Memory B cell (primary cell): ENCODE measurements at places on chromosomes 5 and 9.

DNA sequence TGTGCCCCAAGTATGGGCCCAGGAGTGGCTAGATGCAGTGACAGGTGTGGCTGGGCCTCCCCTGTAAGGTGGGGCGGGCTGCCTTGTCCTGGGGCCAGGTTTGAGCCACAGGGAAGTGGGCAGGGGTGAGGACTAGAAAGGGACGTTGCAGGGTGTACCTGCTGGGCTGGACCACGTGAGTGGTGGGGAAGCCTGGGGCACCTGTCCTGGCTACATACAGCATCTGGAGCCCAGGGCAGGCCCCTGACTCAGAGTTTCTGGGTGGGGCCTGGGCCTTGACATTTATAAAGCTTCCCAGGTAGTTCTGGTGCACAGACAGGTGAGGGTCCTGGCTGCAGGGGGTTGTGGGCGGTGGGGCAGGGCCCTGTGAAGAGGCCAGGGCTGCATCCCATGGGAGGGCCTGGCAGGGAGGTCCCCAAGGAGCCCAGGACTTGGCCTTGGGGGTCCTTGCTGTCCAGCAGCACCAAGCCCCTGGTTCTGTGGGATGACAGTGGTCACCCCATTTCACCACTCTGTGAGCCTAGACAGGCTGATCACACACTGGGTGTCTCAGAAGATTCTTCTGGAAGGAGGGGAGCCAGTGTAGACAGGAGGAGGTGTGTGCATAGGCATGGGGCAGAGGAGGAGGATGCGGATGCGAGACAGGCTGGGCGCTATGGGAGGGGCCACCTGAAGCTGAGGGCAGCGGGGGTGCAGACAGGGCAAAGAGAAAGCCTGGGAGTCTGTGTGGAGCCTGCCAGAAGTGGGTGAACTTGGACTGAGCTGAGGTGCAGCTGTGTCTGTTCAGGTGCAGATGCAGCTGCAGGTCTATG is 94.0 kb downstream of the PHF2 start:
- DNase-seq: no peak
- peak overlapping the region; percentile 29 for H3K27ac ChIP-seq
- H3K4me1 ChIP-seq: peaks cover 9% of the 10 kb centered on the region
- H3K4me3 ChIP-seq: no peak overlapping the region
- H3K36me3 ChIP-seq: peaks cover 25% of the 10 kb centered on the region

DNA sequence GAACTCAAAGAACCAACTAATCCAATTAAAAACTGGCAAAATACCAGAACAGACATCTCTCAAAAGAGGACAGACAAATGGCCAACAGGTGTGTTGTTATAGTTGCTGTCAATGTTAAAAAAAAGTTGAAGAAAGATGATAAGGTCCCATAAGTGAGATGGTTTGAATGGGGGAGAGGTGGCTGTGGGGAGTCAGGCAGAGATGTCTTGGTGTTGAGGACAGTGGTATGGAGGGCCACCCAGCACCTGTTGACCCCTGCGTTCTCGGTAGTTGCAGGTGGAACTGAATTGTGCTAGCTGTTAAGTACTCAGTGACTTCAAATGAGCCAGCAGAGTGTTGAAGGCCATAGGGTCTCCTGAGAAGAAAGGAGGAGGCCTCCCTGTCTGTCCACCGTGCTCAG is 55.9 kb upstream of the PITX1 start:
- H3K36me3 ChIP-seq: peaks cover 2% of the 10 kb centered on the region
- peaks cover 15% of the 10 kb centered on the region for H3K27me3 ChIP-seq
- DNase-seq: no peak
- no peak overlapping the region for H3K27ac ChIP-seq
- peaks cover 5% of the 10 kb centered on the region for H3K4me1 ChIP-seq

- peak overlapping the region; percentile 46 for H3K27ac ChIP-seq
- no peak overlapping the region for H3K4me3 ChIP-seq
Measured at GRCh38 chr5:156396830-156397081, 69.8 kb downstream of the SGCD start.

GRCh38 chr9:83649515-83649914 is 26.6 kb downstream of the IDNK start:
- DNase-seq: no peak
- H3K27ac ChIP-seq: no peak overlapping the region
- peaks cover 12% of the 10 kb centered on the region for H3K4me1 ChIP-seq
- peaks cover 21% of the 10 kb centered on the region for H3K36me3 ChIP-seq

- no peaks in the 10 kb centered on the region for H3K4me1 ChIP-seq
- no peak for DNase-seq
- H3K27ac ChIP-seq: no peak overlapping the region
Measured at GRCh38 chr9:112404508-112404932, 24.6 kb downstream of the HSDL2 start.

DNA sequence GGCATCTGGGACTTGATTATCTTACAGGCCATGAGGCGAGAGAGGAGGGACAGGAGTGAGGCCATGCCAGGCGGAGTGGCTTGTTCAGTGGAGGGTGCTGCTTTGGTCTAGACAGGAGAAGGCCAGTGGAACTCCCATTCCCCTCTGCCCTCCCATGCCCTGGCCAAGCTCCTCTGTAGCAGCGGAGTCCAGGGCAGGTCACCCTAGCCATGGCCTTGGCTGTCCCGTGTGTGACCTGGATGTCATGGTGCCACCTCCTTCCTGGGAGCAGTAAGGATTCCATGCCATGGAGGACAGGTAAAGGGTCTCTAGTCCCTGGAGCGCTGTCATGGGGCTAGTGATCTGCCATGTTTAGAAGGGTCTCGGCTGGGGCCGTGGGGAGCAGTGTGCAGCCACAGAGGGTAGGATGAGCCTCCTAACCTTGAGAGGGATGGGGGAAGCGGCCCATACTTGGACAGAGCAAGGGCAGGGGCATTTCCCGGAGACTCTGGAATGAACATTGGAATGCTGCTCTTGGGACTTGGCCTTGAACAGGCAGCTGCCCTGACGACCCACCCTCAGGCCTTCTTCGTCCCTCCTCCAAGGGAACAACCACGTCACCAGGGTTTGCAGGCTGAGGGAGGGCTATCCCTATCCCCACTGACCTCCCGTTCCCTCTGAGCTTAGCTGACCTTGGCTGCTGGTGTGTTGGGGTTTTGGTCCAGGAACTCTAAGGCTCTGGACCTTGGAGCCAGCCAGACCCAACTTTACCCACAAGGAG is 100.4 kb downstream of the DAB2IP start:
- no peak overlapping the region for H3K4me3 ChIP-seq
- no peaks in the 10 kb centered on the region for H3K36me3 ChIP-seq
- no peaks in the 10 kb centered on the region for H3K27me3 ChIP-seq
- H3K27ac ChIP-seq: no peak overlapping the region

DNA sequence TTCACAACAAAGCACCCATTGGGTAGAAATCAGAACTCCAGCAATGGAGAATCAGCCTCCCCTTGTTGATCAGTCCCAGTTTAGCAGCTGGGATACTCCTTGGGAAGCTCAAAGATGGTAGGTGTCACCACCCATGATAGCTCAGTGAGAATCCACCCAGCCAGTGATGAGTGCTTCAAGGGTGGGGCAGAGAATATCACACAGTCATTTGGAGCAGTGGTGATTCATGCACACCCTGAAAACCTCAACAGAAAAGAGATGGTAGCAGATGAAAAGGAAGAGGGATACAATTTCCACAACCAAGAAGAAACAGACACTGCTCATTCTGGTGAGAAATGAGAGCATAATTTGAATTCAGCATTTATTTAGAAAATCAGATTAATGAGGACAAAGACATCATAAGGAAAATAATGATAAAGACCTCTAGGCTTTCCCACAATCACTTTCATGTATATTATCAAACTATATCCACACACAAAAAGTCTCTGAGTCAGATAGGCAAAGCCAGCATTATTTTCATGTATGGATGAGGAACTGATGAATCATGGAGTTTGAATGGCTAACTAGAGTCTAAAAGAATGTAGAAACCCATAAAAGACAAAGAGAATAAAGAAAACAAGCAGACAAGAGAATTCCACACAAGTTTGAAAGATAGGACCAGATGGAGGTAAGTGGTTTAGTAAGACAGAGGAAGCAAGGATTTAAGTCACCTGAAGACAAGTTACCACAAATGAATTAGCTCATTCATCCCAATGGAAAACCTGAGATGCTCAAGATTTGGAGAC is 82.9 kb downstream of the FEM1C start:
- DNase-seq: no peak
- no peaks in the 10 kb centered on the region for H3K4me1 ChIP-seq
- H3K4me3 ChIP-seq: no peak overlapping the region
- H3K27me3 ChIP-seq: no peaks in the 10 kb centered on the region

GRCh38 chr9:84850830-84851392 is 181.4 kb downstream of the NTRK2 start:
- H3K27ac ChIP-seq: no peak overlapping the region
- no peak overlapping the region for H3K4me3 ChIP-seq
- no peaks in the 10 kb centered on the region for H3K4me1 ChIP-seq
- no peaks in the 10 kb centered on the region for H3K27me3 ChIP-seq
- no peaks in the 10 kb centered on the region for H3K36me3 ChIP-seq

- no peak overlapping the region for H3K27ac ChIP-seq
- H3K4me3 ChIP-seq: no peak overlapping the region
- no peaks in the 10 kb centered on the region for H3K27me3 ChIP-seq
- DNase-seq: no peak
- H3K36me3 ChIP-seq: no peaks in the 10 kb centered on the region
Measured at GRCh38 chr5:420632-421286, 22.2 kb upstream of the EXOC3 start.

GRCh38 chr9:35501946-35502345 is 12.0 kb downstream of the RUSC2 start:
- DNase-seq: no peak
- H3K4me1 ChIP-seq: no peaks in the 10 kb centered on the region
- no peak overlapping the region for H3K4me3 ChIP-seq
- no peak overlapping the region for H3K27ac ChIP-seq

DNA sequence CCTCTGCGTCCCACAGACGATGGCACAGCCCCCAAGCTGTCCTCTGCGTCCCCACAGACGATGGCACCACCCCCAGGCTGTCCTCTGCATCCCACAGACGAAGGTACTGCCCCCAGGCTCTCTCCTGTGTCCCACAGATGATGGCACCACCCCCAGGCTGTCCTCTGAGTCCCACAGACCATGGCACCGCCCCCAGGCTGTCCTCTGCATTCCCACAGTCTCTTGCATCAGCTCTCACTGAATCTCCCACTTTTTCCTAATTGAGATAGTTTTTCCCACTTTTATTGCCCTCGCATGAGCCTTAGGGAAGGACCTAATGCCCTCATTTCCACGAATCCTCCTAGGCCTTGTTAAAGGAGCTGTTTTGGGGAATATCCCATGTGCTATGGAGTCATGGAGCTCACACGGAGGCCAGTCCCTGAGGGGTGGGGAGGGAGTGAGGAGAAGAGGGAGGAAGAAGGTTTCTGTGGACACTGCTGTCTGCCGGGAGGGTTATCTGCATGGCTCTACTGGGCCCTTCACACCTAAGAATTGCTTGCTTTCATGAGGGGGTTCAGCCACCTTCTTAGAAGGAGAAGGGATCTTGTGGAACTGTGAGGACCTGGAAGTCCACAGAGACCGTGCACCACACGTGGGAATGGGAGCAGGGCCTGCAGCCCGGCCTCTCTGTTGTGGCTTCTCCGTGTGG is 58.2 kb upstream of the PTCH1 start:
- no peak overlapping the region for H3K4me3 ChIP-seq
- H3K36me3 ChIP-seq: no peaks in the 10 kb centered on the region
- peaks cover 10% of the 10 kb centered on the region for H3K27me3 ChIP-seq
- H3K27ac ChIP-seq: no peak overlapping the region
- DNase-seq: no peak

GRCh38 chr9:88645172-88645878 is 110.3 kb downstream of the NXNL2 start:
- peaks cover 8% of the 10 kb centered on the region for H3K27me3 ChIP-seq
- no peak for DNase-seq
- no peak overlapping the region for H3K27ac ChIP-seq
- peaks cover 3% of the 10 kb centered on the region for H3K36me3 ChIP-seq
- no peaks in the 10 kb centered on the region for H3K4me1 ChIP-seq

- no peak overlapping the region for H3K27ac ChIP-seq
- no peaks in the 10 kb centered on the region for H3K27me3 ChIP-seq
- peaks cover under 1% of the 10 kb centered on the region for H3K4me1 ChIP-seq
- peaks cover 4% of the 10 kb centered on the region for H3K36me3 ChIP-seq
Measured at GRCh38 chr5:146101646-146102045, 3.7 kb downstream of the PLAC8L1 start.

GRCh38 chr5:87268126-87268969 is 665 bp downstream of the RASA1 start:
- no peaks in the 10 kb centered on the region for H3K27me3 ChIP-seq
- no peaks in the 10 kb centered on the region for H3K36me3 ChIP-seq
- peak overlapping the region; percentile 95 for H3K4me3 ChIP-seq
- peaks cover 18% of the 10 kb centered on the region for H3K4me1 ChIP-seq
- H3K27ac ChIP-seq: peak overlapping the region; percentile 92

GRCh38 chr5:5741418-5741817 is 318.9 kb downstream of the ICE1 start:
- H3K27me3 ChIP-seq: no peaks in the 10 kb centered on the region
- peaks cover 19% of the 10 kb centered on the region for H3K36me3 ChIP-seq
- DNase-seq: no peak
- H3K27ac ChIP-seq: peak overlapping the region; percentile 43
- H3K4me1 ChIP-seq: peaks cover 35% of the 10 kb centered on the region

DNA sequence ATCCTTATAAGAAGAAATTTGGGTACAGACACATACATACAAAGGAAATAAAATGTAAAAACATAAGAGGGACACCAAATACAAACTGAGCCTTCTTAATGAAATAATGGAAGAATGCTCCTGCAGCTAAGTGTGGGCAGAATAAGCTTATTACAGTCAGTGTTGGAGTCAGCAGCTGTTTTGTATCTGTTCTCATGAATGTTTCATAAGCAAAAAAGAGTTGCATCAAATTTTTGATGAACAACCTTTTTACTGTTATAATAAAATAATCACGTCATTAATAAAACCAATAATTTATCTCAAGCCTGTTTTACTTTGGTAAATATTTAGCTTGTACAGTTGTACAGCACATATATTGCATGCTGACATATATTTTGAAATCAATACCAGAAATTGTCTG is 545.6 kb downstream of the LRRC70 start:
- H3K27me3 ChIP-seq: no peaks in the 10 kb centered on the region
- DNase-seq: no peak
- no peak overlapping the region for H3K27ac ChIP-seq
- no peak overlapping the region for H3K4me3 ChIP-seq
- H3K4me1 ChIP-seq: peaks cover 3% of the 10 kb centered on the region

GRCh38 chr5:60929024-60929423 is 15.8 kb downstream of the ERCC8 start:
- peaks cover 12% of the 10 kb centered on the region for H3K36me3 ChIP-seq
- no peaks in the 10 kb centered on the region for H3K27me3 ChIP-seq
- no peak for DNase-seq
- H3K4me3 ChIP-seq: no peak overlapping the region
- no peak overlapping the region for H3K27ac ChIP-seq
- H3K4me1 ChIP-seq: peaks cover 3% of the 10 kb centered on the region

- no peaks in the 10 kb centered on the region for H3K36me3 ChIP-seq
- peaks cover 3% of the 10 kb centered on the region for H3K4me1 ChIP-seq
- no peak for DNase-seq
- H3K27me3 ChIP-seq: no peaks in the 10 kb centered on the region
Measured at GRCh38 chr9:128862401-128862851, 19.3 kb downstream of the KYAT1 start.
